ENCODE measurements at places on chromosomes 13 and 19.

DNA sequence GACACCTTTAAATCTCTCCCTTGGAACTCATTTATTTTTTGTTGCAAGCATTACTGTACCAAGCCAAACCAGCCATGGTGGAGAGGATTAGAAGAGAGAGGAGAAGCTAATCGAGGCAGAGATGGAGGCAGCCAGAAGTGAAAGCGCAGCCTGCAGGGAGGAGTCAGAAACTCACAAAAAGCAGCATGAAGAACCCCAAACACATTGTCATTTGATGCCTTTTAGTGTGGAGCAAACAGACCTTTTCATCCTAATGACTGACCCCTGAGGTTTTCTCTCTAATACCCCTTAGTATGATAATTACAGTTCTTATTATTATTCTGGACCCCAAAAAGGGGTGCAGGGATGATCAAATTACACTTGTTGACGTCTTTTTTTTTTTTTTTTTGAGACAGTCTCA lies 62.5 kb downstream of the TNFRSF19 start:
- DNase-seq, result no peak

- DNase-seq, result no peak
These were observed 2.4 kb upstream of the NCAN start for GRCh38 chr19:19209372-19209771.

DNA sequence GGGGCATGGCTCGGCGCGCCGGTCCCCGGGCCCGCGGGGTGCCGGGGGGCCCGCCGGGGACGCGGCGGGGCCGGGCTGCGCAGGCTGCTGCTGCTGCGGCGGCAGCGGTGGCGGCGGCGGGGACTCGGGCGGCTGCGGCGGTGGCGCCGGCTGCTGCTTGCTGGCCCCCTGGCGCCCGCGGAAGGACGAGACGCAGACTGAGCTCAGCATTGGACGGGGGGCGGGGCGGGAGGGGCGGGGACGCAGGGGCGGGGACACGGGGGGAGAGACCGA lies 368 bp downstream of the KCNC3 start:
- no peak for DNase-seq

- no peak for DNase-seq
These were observed 46.0 kb downstream of the USP12 start for GRCh38 chr13:27125357-27126282.

- DNase-seq, result no peak
These were observed 36.6 kb upstream of the IL17D start for GRCh38 chr13:20666948-20667347.
